Left ventricle myocardium superior (tissue), 1 donor: ENCODE measurements at places on chromosomes 3 and 15. TPM values are rescaled to one million over a fixed set of nuclear protein-coding genes. Genes with fewer than 3 reads are reported as not detected.

The TNFSF10 gene
- total RNA-seq: 18.8 TPM

The GOLGA6B gene
- not detected for total RNA-seq

The C3orf49 gene
- not detected for total RNA-seq

The LRRC3B gene
- 0.10 TPM for total RNA-seq

GRCh38 chr3:192655040-192655439 lies 72.3 kb downstream of the FGF12 start:
- no peak for DNase-seq

DNA sequence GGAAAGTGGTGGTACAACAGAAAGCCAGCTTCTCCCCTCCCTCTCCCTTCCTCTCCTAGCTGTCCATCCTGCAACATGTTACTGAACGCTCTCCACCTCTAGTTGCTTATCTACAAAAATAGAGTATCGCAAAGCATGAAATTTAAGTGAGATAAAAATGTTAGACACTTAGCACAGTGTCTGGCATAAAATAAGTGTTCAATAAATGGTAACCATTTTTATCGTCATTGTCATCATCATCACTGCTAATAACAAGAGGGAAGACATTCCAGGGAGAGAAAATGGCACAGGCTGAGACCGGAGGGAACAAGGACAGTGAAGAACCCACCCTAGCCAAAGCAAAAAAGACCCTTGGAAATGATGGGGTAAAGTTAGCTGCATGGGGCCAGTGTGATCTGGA lies 38.7 kb upstream of the SKOR1 start:
- DNase-seq: no peak
